ENCODE measurements at places on chromosomes 3 and 15.
A peak's percentile ranks its signal among the peaks of the same experiment; 100 is the strongest.

- H3K4me3 ChIP-seq: peak overlapping the region; percentile 26
- peak overlapping the region; percentile 53 for H3K27ac ChIP-seq
- ATAC-seq: peak; percentile 80
- H3K4me1 ChIP-seq: peaks cover 8% of the 10 kb centered on the region
Observed at GRCh38 chr3:53555068-53555588, 60.7 kb downstream of the CACNA1D start.

DNA sequence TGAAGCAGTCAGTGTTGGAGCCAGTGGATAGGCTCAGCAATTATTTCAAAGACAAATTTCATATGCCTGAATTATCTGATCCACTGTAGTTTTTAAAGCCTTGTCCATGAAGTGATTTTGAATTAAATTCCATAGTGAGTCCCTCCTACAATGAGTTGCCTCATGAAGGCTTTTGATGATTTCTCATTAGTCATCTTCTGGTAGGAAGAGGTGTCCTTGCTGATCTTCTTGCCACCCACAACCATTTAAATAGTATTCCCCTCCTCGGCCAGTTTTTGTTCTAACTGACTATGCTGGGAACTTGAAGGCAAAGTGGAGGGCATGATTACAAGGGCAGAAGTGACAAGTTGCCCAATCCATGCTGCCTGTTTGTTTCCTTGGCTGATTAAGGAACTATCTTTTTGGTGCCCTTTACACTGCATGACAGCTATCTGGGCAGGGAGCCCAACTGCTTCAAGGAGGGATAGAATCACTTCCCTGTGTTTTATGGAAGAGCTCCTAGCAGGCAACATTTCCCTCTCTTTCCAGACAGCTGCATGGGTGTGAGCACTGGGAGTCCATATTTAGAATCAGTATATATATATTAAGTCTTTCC lies 617.5 kb downstream of the ZPLD1 start:
- no peaks in the 10 kb centered on the region for H3K27me3 ChIP-seq
- no peak overlapping the region for H3K4me3 ChIP-seq
- no peaks in the 10 kb centered on the region for H3K36me3 ChIP-seq
- H3K27ac ChIP-seq: no peak overlapping the region
- H3K4me1 ChIP-seq: no peaks in the 10 kb centered on the region

GRCh38 chr15:79981831-79982455 lies 10.9 kb upstream of the BCL2A1 start:
- no peak overlapping the region for H3K4me3 ChIP-seq
- ATAC-seq: no peak

- peaks cover 2% of the 10 kb centered on the region for H3K4me1 ChIP-seq
- H3K27me3 ChIP-seq: no peaks in the 10 kb centered on the region
- no peak overlapping the region for H3K4me3 ChIP-seq
- ATAC-seq: no peak
Observed at GRCh38 chr15:36778531-36778930, 199.1 kb downstream of the CDIN1 start.

GRCh38 chr3:152379415-152380042 lies 110.8 kb downstream of the MBNL1 start:
- no peak for ATAC-seq
- H3K4me3 ChIP-seq: peak overlapping the region; percentile 62
- peaks cover 41% of the 10 kb centered on the region for H3K4me1 ChIP-seq
- no peaks in the 10 kb centered on the region for H3K27me3 ChIP-seq

GRCh38 chr15:27271258-27271657 lies 300.3 kb downstream of the GABRG3 start:
- H3K4me1 ChIP-seq: no peaks in the 10 kb centered on the region
- no peaks in the 10 kb centered on the region for H3K36me3 ChIP-seq
- H3K27ac ChIP-seq: no peak overlapping the region

DNA sequence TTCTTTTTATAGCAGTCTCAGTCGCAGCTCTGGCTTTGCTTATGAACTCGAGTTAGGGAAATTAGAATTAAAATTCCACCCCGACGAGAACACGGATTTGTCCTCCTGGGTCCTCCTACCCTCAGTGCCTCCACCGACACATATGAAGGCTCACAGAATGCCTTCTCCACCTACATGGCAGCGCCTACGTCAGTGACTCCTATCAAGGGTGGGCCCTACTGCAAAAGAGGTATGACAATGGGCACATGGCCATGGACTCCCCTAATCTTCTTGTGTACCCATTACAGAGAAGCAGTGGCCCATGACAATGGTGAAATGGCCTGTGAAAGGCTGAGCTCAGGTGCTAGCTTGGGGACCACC lies 173.0 kb upstream of the TLE3 start:
- H3K27me3 ChIP-seq: peaks cover 19% of the 10 kb centered on the region
- H3K27ac ChIP-seq: no peak overlapping the region
- H3K36me3 ChIP-seq: no peaks in the 10 kb centered on the region

- H3K36me3 ChIP-seq: no peaks in the 10 kb centered on the region
- peak; percentile 47 for ATAC-seq
- H3K4me3 ChIP-seq: no peak overlapping the region
- no peak overlapping the region for H3K27ac ChIP-seq
- no peaks in the 10 kb centered on the region for H3K4me1 ChIP-seq
- peaks cover 3% of the 10 kb centered on the region for H3K27me3 ChIP-seq
Observed at GRCh38 chr3:70120357-70120966, 120.9 kb downstream of the SAMMSON start.

GRCh38 chr3:139830817-139831216 lies 104.2 kb upstream of the CLSTN2 start:
- H3K36me3 ChIP-seq: no peaks in the 10 kb centered on the region
- H3K4me1 ChIP-seq: no peaks in the 10 kb centered on the region
- no peaks in the 10 kb centered on the region for H3K27me3 ChIP-seq
- no peak for ATAC-seq

DNA sequence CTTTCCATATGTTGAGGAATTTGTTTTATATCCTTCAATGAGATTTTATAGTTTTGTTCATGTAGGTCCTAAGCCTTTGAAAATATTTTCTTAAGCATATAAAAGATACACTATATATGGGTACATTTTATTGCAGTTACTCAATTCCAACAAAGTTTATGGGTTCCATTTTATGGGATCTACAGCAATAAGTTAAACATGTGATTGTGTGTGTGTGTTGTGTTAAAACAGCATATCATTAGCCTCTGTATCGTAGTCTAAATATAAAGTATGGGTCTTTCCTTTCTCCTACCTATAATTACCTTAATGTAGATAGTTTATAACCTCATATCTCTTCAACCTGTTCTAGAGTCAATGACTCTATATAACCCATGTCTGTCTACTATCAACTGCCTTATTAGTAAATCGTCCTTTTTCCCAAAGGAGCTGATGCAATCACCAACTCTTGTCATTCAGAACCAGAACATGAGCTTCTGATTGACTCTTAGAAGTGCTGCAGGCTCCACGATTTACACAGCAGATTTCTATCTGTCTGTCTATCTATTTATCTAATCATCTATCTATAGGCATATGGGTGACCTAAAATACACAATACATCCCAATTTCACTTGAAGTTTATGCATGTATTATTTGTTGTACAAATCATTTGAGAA lies 512.6 kb upstream of the CBLB start:
- H3K36me3 ChIP-seq: no peaks in the 10 kb centered on the region
- no peak overlapping the region for H3K27ac ChIP-seq
- no peaks in the 10 kb centered on the region for H3K4me1 ChIP-seq
- H3K4me3 ChIP-seq: no peak overlapping the region
- H3K27me3 ChIP-seq: no peaks in the 10 kb centered on the region

DNA sequence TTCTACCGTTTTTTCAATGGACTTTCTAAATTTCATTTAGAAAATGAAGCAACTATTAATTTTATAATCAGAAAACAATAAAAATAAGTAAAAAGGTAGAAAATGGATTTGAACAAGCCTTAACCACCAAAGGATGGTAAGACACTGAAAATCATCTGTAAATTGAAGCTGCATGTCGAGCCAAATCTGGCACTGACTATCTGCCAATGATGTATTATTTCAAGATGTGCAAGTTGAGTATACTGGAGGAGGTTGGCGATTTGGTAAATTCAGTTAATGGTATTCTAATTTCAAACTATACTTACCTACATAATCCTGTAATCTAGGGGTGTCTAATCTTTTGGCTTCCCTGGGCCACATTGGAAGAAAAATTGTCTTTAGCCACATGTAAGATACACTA lies 93.5 kb downstream of the FMN1 start:
- no peak for ATAC-seq
- no peaks in the 10 kb centered on the region for H3K36me3 ChIP-seq
- H3K4me3 ChIP-seq: no peak overlapping the region
- H3K4me1 ChIP-seq: peaks cover 4% of the 10 kb centered on the region

GRCh38 chr3:169173636-169174035 lies 489.9 kb downstream of the MECOM start:
- H3K4me1 ChIP-seq: no peaks in the 10 kb centered on the region
- no peak for ATAC-seq
- no peaks in the 10 kb centered on the region for H3K36me3 ChIP-seq

GRCh38 chr3:41893977-41894376 lies 67.9 kb downstream of the ULK4 start:
- H3K4me3 ChIP-seq: no peak overlapping the region
- ATAC-seq: no peak
- H3K36me3 ChIP-seq: peaks cover 54% of the 10 kb centered on the region
- H3K27ac ChIP-seq: no peak overlapping the region
- no peaks in the 10 kb centered on the region for H3K4me1 ChIP-seq

DNA sequence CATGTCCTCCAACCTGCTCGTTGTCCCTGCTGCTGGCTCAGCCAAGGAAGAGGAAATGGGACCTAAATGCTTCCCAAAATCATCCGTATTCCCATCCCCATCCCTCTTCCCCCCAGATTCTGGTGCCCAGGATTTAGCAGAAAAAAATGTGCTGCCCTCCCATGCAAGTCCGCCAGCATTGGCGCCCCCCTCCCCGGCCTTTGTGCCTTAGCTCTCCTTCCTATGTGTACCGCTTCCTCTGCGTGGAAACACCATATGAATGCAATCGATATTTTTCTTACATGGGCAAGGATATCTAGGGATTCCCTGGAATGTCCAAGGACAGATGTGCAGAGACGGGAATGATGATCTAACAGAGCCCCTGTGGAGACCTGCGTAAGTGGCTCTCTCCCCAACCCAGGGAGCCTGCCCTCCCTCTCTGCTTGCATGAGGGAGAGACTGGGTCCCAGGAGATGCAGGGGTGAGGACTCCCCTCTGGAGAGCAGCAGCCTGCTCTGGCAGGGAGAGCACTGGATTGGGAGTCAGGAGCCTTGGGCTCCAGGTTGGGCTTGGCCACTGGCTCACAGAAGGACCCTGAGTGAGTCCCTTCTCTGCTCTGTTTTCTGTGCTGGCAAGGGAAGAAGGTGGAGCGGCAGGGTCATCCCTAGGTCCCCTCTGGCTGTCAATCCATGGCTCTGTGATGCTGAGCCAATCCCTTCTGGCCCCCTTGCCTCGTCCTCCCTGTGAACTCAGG lies 227.2 kb downstream of the XXYLT1 start:
- no peaks in the 10 kb centered on the region for H3K4me1 ChIP-seq
- H3K36me3 ChIP-seq: no peaks in the 10 kb centered on the region
- no peak overlapping the region for H3K27ac ChIP-seq
- peaks cover 3% of the 10 kb centered on the region for H3K27me3 ChIP-seq
- H3K4me3 ChIP-seq: no peak overlapping the region

- H3K4me3 ChIP-seq: no peak overlapping the region
- H3K27ac ChIP-seq: no peak overlapping the region
- H3K27me3 ChIP-seq: no peaks in the 10 kb centered on the region
- peaks cover 18% of the 10 kb centered on the region for H3K4me1 ChIP-seq
Observed at GRCh38 chr15:58506783-58507668, 75.2 kb downstream of the LIPC start.

GRCh38 chr15:82040390-82040789 lies 5.4 kb downstream of the MEX3B start:
- H3K36me3 ChIP-seq: no peaks in the 10 kb centered on the region
- H3K4me1 ChIP-seq: no peaks in the 10 kb centered on the region
